Tibial artery (tissue), 4 donors: ENCODE measurements at places on chromosomes 7 and 10.

DNA sequence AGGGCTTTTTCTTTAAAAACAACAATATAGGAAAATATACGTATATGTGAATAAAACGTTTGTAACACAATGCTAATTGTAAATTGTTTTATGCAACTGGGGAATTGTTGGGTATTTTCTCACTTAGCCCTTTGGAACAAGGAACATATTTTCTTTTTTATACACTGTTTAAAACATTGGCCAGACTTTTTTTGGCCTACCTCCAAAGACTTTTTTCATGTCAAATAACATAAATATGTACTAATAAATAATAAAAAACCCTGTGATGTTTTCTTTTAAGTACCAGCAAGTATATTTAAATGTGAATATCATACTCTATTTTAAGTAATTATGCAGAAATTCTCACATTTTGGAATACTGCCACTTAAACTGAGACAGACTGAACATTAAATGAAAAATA, 15.7 kb downstream of the TMEM106B start:
- no peak overlapping the region for H3K4me3 ChIP-seq
- peaks cover 30% of the 10 kb centered on the region for H3K36me3 ChIP-seq
- H3K4me1 ChIP-seq = no peaks in the 10 kb centered on the region
- DNase-seq = no peak
- no peak overlapping the region for H3K27ac ChIP-seq
- no peaks in the 10 kb centered on the region for H3K27me3 ChIP-seq

- H3K4me3 ChIP-seq = no peak overlapping the region
- no peak for DNase-seq
- H3K4me1 ChIP-seq = peaks cover 4% of the 10 kb centered on the region
- no peak overlapping the region for H3K27ac ChIP-seq
- H3K36me3 ChIP-seq = no peaks in the 10 kb centered on the region
Measured at GRCh38 chr7:132149436-132150304, 426.6 kb downstream of the PLXNA4 start.

- no peaks in the 10 kb centered on the region for H3K27me3 ChIP-seq
- H3K4me1 ChIP-seq = no peaks in the 10 kb centered on the region
- H3K27ac ChIP-seq = no peak within 1 kb of the TSS
- H3K36me3 ChIP-seq = no peaks in the 10 kb centered on the region
- no peak within 1 kb of the TSS for H3K4me3 ChIP-seq
Measured at GRCh38 chr10:54800741-54801421, at the start of gene PCDH15. Gene PCDH15 (minus strand): TSS chr10:54801231. CDS start chr10:54664262, 136,969 bp downstream.

- no peak for DNase-seq
- H3K27ac ChIP-seq = no peak overlapping the region
- no peaks in the 10 kb centered on the region for H3K36me3 ChIP-seq
- no peak overlapping the region for H3K4me3 ChIP-seq
Measured at GRCh38 chr7:90568213-90568612, 27.9 kb upstream of the CDK14 start.

DNA sequence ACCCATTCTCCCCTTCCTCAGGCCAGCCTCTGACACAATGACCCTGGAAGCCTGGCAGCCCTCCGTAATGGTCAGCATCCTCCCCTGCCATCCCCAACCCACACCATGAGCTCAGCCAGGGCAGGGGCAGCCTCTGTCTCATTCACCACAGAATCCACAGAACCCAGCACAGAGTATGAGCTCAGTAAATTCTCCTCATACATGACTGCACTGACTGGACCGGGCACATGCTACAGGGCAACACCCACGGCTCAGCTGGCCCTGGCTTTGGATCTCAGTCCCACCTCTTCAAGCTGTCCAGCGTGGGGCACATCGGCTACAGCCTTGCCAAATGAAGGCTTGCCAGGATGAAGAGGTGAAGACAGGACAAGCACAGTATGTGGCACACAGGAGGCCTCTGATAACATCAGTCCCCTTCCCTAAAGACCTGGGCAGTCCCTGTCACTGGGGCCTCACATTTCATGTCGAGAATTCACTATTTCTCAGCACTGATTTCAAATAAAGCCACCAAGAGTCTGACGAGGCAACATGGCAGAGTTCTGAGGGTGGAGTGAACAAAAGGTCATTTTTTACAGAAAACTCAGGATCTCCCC, 7.9 kb downstream of the GPRIN2 start:
- DNase-seq = peak; percentile 19
- H3K27ac ChIP-seq = no peak overlapping the region
